Calu3 (cell line): ENCODE measurements at places on chromosomes 7 and 10.

- DNase-seq: no peak
These were observed 244.5 kb downstream of the ITGB1 start for GRCh38 chr10:32713560-32713959.

- DNase-seq: no peak
These were observed 546.9 kb upstream of the GALNT17 start for GRCh38 chr7:70585071-70585470.

- DNase-seq: no peak
These were observed 147.3 kb downstream of the CELF2 start for GRCh38 chr10:11164803-11165590.

- DNase-seq: peak; percentile 18
These were observed 111.0 kb upstream of the KLF14 start for GRCh38 chr7:130844811-130845580.

DNA sequence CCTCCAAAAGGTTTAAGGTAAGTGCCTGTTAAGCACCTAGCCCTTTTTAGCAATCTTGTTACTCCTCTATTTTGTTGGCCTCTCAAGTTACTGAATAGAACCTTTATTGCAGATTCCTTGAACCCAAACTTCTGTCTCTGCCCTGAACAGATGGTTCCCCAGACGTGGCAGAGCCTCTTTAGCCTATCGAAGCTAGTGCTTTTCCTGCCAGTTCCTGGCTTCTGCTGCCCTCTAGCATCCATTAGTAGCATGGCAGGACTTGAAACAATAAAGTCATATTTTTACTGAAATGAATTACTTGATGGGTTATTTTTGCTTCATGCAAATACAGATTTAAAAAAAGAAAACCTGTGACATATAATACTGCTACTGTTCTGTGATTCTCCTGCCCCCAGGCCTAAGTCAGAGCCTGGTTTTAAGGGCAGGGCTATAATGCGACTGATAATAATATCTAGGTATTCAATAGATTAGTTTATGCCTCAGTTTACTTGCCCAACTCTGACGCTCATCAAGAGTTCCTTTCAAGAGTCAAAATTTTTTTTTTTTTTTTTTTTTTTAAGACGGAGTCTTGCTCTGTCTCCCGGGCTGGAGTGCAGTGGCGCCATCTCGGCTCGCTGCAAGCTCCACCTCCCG, 84.3 kb upstream of the PHF14 start:
- peak; percentile 39 for DNase-seq

DNA sequence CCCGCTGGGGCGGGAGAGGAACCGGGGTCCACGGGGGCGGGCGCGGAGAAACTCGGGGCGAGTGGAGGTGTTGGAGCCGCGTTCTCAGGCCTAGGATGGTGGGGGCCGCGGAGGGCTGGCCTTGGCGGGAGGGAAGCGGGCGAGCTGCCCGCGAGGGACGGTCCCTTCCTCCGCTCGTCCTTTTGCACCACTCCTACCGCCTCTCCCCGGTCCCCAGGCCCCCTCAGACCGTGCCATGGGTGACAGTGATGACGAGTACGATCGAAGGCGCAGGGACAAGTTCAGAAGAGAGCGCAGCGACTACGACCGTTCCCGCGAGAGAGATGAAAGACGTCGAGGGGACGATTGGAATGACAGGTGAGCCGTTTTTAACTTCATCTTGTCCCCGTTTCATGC, 451 bp downstream of the SRRT start:
- DNase-seq: no peak

DNA sequence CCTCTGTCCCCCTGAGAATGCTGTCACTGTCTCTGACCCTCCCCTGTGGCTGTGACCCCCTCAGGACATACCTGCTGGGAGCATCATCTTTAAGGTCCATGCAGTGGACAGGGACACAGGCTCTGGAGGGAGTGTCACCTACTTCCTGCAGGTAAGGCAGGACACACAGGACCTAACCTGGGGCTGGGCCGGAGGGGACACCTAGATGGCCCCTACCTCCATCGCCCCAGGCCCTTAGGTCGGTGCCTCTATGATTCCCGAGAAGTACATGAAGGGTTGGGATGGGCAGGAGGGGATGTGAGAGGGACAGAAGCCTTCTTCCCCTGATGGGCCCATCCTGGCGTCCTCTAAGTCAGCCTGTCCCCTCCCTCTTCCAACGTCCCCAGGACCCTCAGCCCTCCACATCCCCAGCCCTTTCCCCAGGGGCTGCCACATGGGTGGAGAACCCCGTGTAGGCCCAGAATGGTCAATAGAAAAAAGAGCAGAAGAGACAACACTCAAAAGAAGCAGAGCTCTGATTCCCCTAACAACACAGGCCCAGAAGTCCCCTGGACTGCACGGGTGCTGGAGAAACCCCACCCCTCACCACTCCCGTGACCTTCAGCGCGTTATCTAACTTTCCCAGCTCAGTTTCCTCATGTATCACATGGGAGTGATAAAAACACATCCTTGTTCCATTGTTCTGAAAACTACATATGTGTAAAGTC, 6.4 kb downstream of the CDHR1 start:
- DNase-seq: no peak

GRCh38 chr10:36721871-36722270, 403.5 kb upstream of the ANKRD30A start:
- no peak for DNase-seq

- DNase-seq: no peak
These were observed 99.1 kb upstream of the JCAD start for GRCh38 chr10:30158325-30158960.

DNA sequence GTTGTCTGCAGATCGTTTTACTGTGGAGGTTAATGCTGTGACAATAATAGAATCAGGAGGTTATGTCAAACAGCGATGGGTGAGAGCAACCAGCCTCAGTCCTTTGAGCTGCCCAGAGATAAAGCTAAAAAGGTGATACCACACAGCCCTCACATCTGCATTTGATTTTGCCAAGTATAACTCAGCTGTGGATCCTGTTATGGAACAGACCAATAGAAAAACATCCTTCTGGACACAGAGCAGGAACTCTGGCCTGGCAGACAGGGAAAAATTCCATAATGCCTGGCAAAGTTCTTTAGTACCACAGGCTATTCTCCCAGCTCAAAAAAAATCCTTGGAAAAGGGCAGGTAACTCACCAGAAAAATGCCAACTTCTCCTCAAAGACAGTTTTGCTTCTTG, 87.1 kb upstream of the PDLIM1 start:
- no peak for DNase-seq

- DNase-seq: no peak
These were observed 18.5 kb downstream of the AKR1B15 start for GRCh38 chr7:134567368-134567767.

GRCh38 chr7:1713502-1714484, 43.7 kb downstream of the ELFN1 start:
- peak; percentile 47 for DNase-seq

DNA sequence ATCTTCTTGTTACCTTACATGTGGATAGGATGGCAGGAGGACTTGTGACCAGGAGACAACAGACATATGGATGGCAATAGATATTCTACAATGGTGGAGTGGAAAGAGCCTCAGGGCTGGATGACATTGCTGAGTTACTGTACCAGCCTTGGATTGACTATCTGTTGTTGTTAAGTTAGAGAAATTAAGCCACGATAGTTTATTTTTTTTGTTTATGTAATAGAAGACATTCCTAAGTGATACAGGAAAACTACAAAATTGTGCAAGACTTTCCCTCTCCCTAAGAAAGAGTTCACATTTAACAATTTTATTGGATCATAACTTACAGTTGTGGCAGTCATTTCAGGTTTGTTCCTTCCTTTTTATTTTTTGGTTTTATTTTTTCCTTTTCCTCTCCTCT, 230.7 kb upstream of the CACNA2D1 start:
- DNase-seq: no peak

GRCh38 chr7:17948526-17949238, 8.4 kb upstream of the SNX13 start:
- DNase-seq: no peak

DNA sequence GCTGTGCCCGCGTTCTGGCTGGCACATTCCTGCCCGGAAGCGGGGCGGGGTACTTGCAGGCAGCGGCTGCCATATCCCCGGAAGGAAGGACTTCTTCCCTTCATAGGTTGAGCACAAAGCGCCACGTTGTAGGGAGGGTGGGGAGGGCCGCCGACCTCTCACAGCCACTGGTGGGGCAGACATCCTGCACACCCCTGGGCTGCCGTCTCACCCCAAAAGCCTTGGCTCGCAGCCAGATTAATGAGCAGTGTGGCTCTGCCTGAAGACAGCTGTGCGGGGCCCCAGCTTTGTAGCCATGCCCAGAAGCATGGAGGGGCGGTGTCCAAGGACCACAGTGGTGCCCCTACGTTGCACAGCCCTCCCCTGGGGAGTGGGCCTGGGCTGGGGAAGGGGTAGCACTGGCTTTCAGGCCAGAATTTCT, 54.3 kb upstream of the DPYSL4 start:
- DNase-seq: no peak

DNA sequence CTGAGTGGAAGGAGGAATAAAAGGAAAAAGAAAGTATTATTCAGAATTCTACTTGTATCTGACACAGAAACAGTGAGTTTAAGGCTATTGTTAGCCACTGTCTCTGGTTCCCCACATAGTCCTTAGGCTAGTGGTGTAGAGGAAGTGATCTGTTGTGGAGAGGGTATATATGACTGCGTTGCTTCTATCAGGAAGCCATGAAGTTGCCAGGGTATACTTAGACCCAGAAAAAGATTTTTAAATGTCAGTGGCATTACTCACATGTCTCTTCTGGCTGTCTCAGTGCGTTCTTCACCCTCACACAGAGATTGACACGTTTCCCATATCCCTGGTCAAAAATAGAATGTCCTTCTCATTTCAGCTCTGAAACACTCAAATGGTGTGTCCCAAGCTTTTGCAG, 72.7 kb downstream of the SEM1 start:
- no peak for DNase-seq

- no peak for DNase-seq
These were observed 12.4 kb upstream of the SAMD8 start for GRCh38 chr10:75098902-75099673.

DNA sequence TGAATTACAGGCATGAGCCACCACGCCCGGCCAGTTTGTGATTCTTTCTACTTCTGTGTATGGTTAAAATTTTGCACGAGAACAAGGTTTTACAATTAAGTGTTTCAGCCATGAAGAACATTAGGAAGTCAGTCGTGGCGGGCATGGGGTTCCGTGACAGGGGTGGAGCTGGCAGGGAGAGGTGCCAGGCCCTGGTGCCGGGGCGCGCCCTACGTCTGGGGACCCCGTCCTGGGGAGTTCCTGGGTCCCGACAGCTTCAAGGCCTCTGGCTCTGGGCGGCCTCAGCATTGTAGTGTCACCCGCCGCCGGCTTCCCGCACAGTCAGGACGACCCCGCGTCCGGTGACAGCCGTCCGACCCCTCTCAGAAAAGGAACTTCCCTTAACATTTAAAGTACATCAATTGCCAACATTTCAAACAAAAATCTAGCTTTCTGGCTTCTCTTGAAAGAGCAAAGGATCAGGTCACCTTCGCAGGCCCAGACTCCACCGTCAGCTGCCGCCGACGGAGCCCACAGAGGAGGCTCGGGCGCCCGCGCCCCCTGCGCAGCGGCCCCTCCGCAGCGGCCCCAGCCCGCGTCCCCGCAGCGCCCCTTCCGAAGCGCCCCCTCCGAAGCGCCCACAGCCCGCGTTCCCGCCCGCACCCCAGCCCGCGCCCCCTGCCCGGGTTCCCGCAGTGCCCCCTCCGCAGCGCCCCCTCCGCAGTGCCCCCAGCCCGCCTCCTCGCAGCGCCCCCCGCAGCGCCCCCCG, 23.2 kb upstream of the MKI67 start:
- no peak for DNase-seq

DNA sequence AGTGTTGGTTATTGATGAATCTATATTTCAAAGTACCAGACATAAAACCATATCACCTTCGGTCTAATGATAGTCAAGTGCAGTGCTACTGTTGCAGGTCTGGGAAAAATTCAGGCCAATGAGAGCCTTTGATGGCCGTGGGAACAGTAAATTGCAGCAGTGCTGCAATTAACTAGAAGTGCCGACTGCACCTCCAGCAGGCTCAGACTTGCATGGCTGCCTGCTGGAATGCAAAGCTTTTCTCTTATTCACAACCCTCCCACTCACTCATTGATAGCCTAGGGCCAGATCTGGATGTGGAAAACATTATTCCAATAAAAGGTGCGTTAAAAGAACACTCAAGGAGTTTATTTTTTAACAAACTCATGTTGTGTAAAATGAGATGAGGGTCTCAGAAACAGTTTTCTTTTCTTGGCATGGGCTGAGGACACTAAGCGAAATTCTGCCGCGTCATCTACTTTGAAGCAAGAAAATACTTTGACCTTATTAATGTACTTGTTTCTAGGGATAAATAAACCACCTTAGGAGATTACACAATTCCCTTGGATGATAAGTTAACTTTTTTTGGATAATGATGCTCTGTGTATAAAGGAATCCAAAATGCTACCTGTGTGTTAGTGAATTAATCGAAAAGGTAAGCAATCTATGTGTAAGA, 17.1 kb downstream of the PLXDC2 start:
- DNase-seq: no peak

- no peak for DNase-seq
These were observed 359.2 kb upstream of the AOAH start for GRCh38 chr7:37083311-37084096.

- no peak for DNase-seq
These were observed 2.7 kb upstream of the IQUB start for GRCh38 chr7:123537026-123537642.

DNA sequence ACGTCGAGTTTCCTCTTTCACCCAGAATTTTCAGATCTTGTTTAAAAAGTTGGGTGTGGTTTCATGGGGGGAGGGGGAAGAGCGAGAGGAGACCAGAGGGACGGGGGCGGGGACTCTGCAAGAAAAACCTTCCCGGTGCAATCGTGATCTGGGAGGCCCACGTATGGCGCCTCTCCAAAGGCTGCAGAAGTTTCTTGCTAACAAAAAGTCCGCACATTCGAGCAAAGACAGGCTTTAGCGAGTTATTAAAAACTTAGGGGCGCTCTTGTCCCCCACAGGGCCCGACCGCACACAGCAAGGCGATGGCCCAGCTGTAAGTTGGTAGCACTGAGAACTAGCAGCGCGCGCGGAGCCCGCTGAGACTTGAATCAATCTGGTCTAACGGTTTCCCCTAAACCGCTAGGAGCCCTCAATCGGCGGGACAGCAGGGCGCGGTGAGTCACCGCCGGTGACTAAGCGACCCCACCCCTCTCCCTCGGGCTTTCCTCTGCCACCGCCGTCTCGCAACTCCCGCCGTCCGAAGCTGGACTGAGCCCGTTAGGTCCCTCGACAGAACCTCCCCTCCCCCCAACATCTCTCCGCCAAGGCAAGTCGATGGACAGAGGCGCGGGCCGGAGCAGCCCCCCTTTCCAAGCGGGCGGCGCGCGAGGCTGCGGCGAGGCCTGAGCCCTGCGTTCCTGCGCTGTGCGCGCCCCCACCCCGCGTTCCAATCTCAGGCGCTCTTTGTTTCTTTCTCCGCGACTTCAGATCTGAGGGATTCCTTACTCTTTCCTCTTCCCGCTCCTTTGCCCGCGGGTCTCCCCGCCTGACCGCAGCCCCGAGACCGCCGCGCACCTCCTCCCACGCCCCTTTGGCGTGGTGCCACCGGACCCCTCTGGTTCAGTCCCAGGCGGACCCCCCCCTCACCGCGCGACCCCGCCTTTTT, at the start of gene VIM:
Gene VIM, plus strand, starts transcription at position 151 of the 925 bp plus-strand sequence. CDS start 1,182 bp downstream, outside the sequence.
- peak; percentile 90 for DNase-seq

GRCh38 chr10:62860946-62861345, 44.8 kb upstream of the EGR2 start:
- DNase-seq: no peak

- no peak for DNase-seq
These were observed 410.4 kb downstream of the ATRNL1 start for GRCh38 chr10:115503546-115503945.

GRCh38 chr10:111207500-111207899, 130.7 kb downstream of the ADRA2A start:
- DNase-seq: peak; percentile 51

- DNase-seq: no peak
These were observed 198.2 kb downstream of the EMX2 start for GRCh38 chr10:117740691-117741222.
